ENCODE measurements at places on chromosomes 12 and 14. TPM values are rescaled to one million over a fixed set of nuclear protein-coding genes. Genes with fewer than 3 reads are reported as not detected.

GRCh38 chr12:84502907-84503787 is 409.5 kb downstream of the SLC6A15 start:
- peak; percentile 85 for DNase-seq

- no peak for DNase-seq
Measured at GRCh38 chr12:45296046-45296586, 80.2 kb downstream of the ANO6 start.

GRCh38 chr14:102694530-102695166 is 82.6 kb upstream of the TRAF3 start:
- DNase-seq, result peak; percentile 90

- DNase-seq, result peak; percentile 70
Measured at GRCh38 chr14:50599700-50600444, 39.9 kb downstream of the ATL1 start.

GRCh38 chr14:92386637-92387036 is 63.7 kb downstream of the SLC24A4 start:
- DNase-seq, result no peak

DNA sequence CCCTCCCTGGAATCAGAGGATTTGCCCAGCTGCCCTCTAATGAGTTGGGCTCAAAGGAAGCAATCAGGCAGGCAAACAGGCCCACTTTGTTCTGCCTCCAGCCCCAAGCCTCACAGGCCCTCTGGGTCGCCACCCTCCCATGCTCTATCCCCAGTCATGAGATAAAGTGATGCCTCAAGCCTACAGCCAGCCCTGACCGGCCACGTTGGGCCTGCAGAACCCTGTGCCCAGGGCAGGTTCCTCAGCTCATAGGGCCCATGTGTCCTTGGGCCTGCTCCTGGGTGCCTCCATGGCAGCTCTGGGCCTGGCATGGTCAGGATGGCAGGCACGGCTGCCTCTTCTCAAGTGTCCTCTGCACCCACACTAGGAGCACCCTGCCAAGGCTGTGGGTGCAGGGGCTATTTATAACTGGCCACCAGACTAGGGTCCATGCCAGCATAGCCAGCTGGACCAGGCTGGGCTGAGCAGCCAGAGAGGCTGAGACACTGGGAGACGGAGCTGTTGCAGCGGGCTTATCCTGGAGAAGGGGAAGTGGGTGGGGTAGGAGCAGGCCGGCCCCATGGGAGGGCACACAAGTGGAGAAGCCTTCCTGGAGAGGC is 20.2 kb downstream of the HDAC7 start:
- DNase-seq, result no peak

DNA sequence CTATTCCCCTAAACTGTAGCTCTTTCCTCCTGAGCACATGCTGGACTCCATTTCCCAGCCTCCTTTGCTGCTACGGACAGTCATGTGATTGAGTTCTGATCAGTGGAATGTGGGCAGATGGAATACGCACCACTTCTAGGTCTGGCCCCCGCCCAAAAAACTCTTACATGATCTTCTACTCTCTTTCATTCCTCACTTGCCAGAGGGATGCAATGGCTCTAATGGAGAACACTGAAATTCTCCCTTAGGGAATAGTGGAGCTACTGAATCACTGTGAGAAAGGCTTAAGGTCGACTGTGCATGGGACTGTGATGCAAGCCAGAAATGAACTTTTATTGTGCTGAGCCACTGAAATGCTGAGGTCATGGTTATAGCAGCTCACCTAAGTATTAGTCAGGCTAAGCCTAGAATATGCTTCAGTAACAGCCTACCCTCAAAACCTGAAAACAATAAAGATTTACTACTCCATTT is 13.0 kb upstream of the TMED2 start:
- peak; percentile 37 for DNase-seq

- DNase-seq, result peak; percentile 91
Measured at GRCh38 chr14:55103005-55103640, 25.9 kb upstream of the LGALS3 start.

DNA sequence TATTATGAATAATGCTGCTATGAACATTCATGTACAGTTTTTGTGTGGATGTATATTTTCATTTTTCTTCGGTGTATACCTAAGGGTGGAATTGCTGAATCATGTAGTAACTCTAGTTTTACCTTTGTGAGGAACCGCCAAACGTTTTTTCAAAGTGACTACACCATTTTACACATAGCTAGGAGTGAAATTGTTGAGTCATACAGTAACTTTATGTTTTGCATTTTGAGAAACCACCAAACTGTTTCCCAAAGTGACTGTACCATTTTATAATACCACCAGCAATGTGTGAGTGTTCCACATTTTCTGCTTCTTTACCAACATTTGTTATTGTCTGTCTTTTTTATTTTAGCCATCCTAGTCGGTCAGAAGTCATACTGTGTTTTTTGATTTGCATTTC is 3.1 kb upstream of the TPH2 start:
- no peak for DNase-seq

The FGD6 gene
- polyA plus RNA-seq, result 4.4 TPM

The SERPINA12 gene
- polyA plus RNA-seq, result not detected

The A2M gene
- polyA plus RNA-seq, result 308 TPM

The ZNF664 gene
- 45.2 TPM for polyA plus RNA-seq

The SLC4A8 gene
- 1.1 TPM for polyA plus RNA-seq

The EMP1 gene
- 119 TPM for polyA plus RNA-seq
